ENCODE measurements at places on chromosomes 3 and 15. TPM values are rescaled to one million over a fixed set of nuclear protein-coding genes. Genes with fewer than 3 reads are reported as not detected.

Gene CFAP100
- 0.98 TPM for total RNA-seq

Gene ALDH1A2
- total RNA-seq: 96.8 TPM

Gene GCNT3
- total RNA-seq: not detected

Gene ADAMTS7
- total RNA-seq: 21.4 TPM

Gene ZNF660
- total RNA-seq: 7.6 TPM

Gene FGF7
- total RNA-seq: 137 TPM

Gene CSTA
- not detected for total RNA-seq

DNA sequence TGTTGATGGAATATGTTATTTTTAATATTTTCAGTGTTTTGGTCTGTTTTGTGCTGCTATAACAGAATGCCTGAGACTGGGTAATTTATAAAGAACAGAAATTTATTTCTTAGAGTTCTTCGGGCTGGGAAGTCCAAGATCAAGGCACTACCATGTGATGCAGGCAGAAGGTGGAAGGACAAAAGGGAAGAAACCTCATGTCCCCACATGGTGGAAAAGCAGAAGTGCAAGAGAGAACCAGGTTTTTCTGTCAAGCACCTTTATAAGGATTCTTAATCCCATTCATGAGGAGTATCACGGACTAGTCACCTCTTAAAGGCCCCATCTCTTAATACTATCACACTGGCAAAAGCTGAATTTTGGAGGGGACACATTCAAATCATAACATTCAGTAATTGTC is 57.9 kb upstream of the EPHB3 start:
- H3K4me1 ChIP-seq: no peaks in the 10 kb centered on the region
- H3K36me3 ChIP-seq: no peaks in the 10 kb centered on the region
- H3K27me3 ChIP-seq: no peaks in the 10 kb centered on the region
- DNase-seq: no peak
- H3K27ac ChIP-seq: no peak overlapping the region

DNA sequence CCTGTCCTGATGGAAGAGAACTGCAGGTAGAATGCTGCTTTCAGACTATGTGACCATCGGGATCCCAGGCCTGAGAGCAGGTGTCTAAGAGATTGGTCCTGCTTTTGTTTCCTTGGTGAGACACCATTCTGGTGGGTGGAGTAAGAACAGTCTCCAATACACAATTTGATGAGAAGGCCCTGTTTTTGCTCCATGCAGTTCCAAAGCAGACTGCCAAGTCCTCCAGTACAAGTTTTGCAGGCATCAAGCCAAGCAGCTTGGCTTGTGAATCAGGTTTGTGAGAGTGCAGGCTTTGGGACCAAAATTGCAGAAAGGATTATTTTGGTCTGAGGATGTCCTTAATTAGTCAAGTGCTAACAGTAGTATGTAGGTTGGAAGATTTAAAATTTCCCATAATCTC is 381.6 kb downstream of the FOXP1 start:
- DNase-seq: peak; percentile 79
- no peak overlapping the region for H3K27ac ChIP-seq
- H3K4me3 ChIP-seq: no peak overlapping the region
- H3K4me1 ChIP-seq: no peaks in the 10 kb centered on the region

GRCh38 chr15:56460071-56460470 is 4.9 kb downstream of the MNS1 start:
- H3K4me3 ChIP-seq: no peak overlapping the region
- no peaks in the 10 kb centered on the region for H3K27me3 ChIP-seq
- H3K36me3 ChIP-seq: no peaks in the 10 kb centered on the region
- DNase-seq: no peak

GRCh38 chr15:75178938-75179745 is 22.5 kb upstream of the C15orf39 start:
- H3K4me3 ChIP-seq: peak overlapping the region; percentile 29
- no peak for DNase-seq
- no peaks in the 10 kb centered on the region for H3K36me3 ChIP-seq
- H3K27me3 ChIP-seq: no peaks in the 10 kb centered on the region

DNA sequence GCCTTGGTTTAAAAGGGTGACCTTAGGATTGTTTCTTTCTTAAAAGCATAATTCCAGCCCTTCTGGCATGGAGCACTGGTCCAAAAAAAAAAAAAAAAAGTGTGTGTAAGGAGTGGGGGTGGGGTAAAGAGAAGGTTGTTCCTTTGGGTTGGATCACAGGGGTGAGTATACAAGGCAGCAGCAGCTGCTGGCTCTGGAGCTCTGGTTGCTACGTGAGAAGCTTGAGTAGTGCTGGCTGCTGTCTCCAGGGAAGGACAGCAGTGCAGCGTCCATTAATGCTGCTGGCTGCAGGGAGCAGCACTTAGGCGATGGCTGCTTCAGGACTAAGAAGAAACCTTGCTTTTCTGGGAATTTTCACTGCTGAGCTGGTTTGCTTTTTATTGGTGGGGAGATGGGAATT is 2.3 kb downstream of the SETD5 start:
- DNase-seq: peak; percentile 72
- H3K4me1 ChIP-seq: peaks cover 31% of the 10 kb centered on the region
- H3K36me3 ChIP-seq: no peaks in the 10 kb centered on the region
- H3K4me3 ChIP-seq: peak overlapping the region; percentile 96
- H3K27ac ChIP-seq: peak overlapping the region; percentile 97
- H3K27me3 ChIP-seq: no peaks in the 10 kb centered on the region

DNA sequence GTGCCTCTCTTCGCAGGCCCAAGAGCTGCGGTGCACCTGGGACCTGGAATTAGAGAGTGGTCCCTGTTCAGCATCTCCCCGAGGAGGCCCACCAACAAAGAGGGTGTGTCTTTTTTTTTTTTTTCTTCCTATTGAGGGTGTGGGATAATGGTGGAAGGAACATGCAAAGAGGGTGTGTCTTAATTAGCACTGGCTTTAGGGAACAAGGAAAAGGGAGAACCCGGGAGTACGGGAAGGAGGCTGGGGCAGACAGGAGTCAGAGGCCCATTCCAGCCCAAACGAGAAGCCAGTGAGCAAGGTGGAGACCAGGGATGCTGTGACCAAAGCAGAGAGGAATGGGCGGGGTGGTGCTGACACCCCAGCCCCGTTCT is 429 bp upstream of the LOXL1 start:
- no peaks in the 10 kb centered on the region for H3K36me3 ChIP-seq
- no peak for DNase-seq
- peaks cover 11% of the 10 kb centered on the region for H3K4me1 ChIP-seq

GRCh38 chr3:98977520-98977919 is 76.0 kb upstream of the DCBLD2 start:
- no peak overlapping the region for H3K4me3 ChIP-seq
- DNase-seq: no peak
- no peaks in the 10 kb centered on the region for H3K4me1 ChIP-seq
- H3K36me3 ChIP-seq: no peaks in the 10 kb centered on the region

DNA sequence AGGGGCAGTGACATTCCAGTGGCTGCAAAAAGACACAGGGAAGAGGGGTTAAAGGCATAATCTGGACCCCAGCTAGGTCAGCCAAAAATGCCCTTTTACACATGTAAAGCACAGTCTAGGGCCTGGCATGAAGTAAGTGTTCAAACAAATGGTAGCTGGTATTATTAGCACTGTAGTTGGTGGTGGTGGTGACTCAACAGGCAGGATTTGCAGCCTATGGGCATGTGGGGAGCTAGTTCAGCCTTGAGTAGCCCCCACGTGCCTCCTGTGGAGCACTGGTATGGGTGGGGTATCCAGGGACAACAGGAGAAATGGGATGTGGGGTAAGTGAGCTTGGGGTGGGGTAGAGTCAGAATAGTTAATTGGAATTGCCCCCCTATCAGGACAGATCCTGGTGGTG is 27.6 kb downstream of the DNASE1L3 start:
- H3K4me1 ChIP-seq: no peaks in the 10 kb centered on the region
- no peak for DNase-seq
- H3K36me3 ChIP-seq: no peaks in the 10 kb centered on the region
- H3K27ac ChIP-seq: no peak overlapping the region
- no peaks in the 10 kb centered on the region for H3K27me3 ChIP-seq
- no peak overlapping the region for H3K4me3 ChIP-seq

DNA sequence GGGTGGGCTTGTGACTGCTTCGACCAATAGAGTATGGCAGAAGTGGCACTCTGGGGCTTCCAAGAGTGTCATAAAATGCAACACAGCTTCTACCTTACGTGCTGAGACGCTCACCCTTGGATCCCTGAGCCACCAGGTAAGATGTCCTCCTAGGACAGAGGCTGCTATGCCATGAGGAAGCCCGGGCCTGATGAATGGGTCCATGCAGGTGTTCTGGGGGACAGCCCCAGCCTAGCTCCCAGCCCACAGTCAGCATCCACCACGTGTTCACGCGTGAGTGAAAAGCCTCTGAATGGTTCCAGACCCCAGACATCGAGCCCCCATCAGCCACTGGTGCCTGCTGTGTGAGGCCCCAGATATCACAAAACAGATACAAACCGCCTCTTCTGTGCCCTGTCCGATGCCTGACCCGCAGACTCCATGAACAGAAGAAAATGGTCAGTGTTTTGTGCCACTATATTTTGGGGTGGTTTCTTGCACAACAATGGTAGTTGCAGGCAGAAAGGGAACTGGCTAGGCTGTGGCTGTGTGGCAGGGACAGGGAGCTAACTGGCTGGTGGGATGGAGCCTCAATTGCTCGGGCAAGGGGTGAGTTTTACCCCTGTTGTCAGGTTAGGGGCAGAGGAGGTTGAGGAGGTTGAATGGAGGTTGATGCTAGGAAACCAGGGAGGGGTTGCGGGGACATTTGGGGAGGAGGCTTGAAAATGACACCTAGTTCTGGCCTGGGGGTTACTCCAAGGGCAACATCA is 92.2 kb downstream of the LINGO1 start:
- no peaks in the 10 kb centered on the region for H3K36me3 ChIP-seq
- H3K27ac ChIP-seq: no peak overlapping the region
- H3K27me3 ChIP-seq: no peaks in the 10 kb centered on the region
- H3K4me3 ChIP-seq: no peak overlapping the region
- no peak for DNase-seq

DNA sequence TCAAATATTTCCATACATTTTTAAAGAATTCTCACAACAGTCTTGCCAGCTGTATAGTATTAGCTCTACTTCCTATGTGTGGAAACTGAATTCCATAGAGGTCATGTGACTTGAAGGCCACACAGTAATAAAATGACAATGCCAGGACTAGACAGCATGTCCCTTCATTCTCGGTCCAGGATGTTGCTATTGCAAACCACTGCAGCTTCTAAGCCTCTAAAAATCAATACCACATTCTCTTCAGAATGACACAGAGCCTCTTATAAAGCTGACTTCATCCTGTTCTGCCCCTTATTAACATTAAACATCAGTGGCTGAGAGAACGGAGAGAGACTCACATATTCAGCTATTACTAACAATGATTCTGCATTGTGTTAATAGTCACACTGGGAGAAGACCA is 240.3 kb upstream of the PEX5L start:
- no peak overlapping the region for H3K4me3 ChIP-seq
- no peak for DNase-seq
- H3K36me3 ChIP-seq: no peaks in the 10 kb centered on the region
- H3K4me1 ChIP-seq: no peaks in the 10 kb centered on the region
- H3K27ac ChIP-seq: no peak overlapping the region
- H3K27me3 ChIP-seq: no peaks in the 10 kb centered on the region

DNA sequence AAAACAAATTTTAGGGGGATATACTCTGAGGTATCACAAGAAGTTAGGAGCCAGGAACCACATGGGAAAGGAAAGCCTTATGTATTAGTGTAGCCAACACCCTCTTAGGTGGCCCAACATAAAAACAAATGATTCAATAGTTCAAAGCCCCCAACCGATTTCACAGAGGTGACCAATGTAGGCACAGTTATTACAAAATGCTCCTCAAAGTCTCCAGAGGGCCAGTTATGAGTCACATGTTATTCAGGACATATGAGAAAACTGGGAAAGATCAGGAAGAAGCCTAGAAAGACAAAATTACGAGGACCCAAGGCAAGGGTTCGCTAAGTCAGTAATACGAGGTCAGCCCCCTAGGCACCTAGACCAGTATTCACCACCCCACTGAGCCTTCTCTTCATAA is 29.9 kb upstream of the FBN1 start:
- no peaks in the 10 kb centered on the region for H3K36me3 ChIP-seq
- no peak overlapping the region for H3K4me3 ChIP-seq
- no peak for DNase-seq
- H3K27ac ChIP-seq: no peak overlapping the region

DNA sequence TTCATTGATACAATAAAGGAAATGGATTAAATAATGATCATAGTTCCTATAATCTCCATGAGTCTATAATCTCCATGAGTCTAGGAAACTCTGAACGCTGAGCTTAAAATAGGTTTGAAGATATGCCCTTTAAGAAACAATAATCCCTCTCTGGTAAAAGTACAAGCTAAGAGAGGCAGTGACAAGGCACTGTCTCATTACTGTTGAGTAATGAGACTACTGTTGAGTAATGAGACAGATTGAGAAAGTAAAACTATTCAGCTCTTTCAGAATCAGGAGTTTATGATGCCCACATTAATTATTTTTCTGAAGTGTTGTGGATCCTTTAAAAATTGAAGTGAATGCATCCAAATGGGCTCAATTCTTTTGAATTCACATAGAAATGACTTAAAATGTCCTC is 235.5 kb upstream of the THRB start:
- H3K36me3 ChIP-seq: no peaks in the 10 kb centered on the region
- H3K4me3 ChIP-seq: no peak overlapping the region
- no peaks in the 10 kb centered on the region for H3K27me3 ChIP-seq

DNA sequence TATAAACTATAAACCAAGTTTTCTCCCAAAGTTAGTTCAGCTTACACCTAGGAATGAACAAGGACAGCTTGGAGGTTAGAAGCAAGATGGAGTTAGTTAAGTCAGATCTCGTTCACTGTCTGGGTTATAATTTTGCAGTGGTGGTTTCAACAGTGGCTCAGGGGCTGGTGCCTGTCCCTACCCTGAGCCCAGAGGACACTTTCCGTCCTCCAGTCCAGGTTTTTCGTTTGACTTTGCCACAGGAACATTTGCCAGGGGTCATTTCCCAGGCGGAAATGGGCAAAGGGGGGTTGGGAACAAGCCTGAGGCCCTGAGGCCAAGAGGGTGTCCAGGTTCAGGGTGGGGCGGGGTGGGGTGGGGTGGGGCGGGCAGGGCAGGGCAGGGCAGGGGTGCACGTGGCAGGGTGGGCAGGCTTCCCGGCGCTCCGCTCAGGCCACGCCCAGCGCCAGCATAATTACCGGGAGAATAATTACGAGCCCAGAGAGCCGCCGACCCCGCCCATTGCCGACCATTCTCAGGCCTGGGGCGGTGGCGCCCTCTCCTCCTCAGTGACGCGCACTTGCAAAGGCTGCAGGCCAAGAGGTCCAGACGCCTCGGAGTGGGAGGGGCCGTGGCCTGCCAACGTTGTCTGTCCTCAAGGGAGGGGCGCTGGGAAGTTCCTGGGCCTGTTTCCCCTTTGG is 70.4 kb downstream of the KLF13 start:
- peaks cover 6% of the 10 kb centered on the region for H3K4me1 ChIP-seq
- H3K27me3 ChIP-seq: no peaks in the 10 kb centered on the region
- DNase-seq: peak; percentile 81
- H3K36me3 ChIP-seq: no peaks in the 10 kb centered on the region
- peak overlapping the region; percentile 79 for H3K27ac ChIP-seq
- peak overlapping the region; percentile 11 for H3K4me3 ChIP-seq

- H3K27ac ChIP-seq: no peak overlapping the region
- H3K36me3 ChIP-seq: no peaks in the 10 kb centered on the region
- DNase-seq: no peak
- H3K27me3 ChIP-seq: no peaks in the 10 kb centered on the region
- H3K4me3 ChIP-seq: no peak overlapping the region
Measured at GRCh38 chr15:22895465-22896190, 57.2 kb downstream of the NIPA2 start.

Measured in uterus (tissue), 4 donors.